ENCODE measurements at places on chromosomes 6 and 20.

DNA sequence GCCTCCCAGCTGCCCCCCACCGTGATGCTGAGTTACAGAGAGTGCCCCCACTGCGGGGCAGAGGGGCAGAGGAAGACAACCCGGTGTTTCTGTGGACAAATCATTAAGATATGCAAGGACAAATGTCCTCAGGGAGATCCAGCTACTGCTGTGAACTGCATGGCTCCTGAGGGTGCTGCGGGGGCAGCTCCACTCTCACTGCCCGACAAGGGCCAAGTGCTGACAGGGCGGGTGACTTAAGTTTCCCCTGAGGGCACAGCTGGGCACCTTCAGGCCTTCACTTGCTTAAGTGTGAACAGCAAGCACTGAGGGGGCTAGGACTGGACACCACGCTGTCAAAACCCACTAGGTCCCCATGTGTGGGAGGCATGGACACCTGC is 26.2 kb upstream of the TCFL5 start:
- DNase-seq: peak; percentile 42

DNA sequence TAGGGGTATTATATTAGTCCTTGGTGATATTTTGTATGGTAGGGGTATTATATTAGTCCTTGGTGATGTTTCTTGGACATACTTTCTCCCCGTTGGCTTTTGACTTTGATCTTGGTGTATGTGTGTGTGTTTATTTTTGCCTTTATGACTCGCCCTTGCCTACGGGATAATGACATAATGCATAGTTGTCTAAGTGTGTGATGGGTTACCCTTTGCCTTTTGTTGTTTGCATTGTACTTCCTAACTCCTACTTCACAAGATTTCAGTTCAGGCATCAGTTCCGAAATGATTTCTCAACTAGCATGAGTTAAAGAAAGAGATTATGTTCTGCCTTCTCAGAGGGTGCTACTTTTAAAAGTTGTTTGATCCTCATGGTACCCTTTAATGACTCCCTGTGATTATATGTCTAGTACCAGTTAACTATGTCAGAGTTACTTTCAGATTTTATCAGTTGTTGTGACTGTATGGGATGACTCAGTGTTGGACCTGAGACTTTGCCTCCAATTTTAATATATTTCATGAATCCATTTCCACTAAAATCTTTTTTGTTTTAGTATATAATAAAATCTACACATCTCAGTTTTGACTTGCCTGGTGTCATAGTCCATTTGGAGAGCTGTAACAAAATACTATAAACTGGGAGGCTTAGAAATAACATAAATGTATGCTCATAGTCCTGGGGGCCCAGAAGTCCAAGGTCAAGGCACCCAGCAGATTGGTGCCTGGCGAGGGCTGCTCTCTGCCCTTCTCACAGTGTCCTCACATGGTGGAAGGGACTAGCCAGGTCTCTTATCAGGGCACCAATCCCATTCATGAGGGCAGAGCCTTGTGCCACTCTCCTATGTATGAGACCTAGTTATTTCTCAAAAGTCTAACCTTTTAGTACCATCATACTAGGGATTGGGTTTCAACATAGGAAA is 34.1 kb downstream of the CDYL start:
- DNase-seq: no peak

- no peak for DNase-seq
These were observed 28.7 kb upstream of the CLDN20 start for GRCh38 chr6:155235087-155235486.

DNA sequence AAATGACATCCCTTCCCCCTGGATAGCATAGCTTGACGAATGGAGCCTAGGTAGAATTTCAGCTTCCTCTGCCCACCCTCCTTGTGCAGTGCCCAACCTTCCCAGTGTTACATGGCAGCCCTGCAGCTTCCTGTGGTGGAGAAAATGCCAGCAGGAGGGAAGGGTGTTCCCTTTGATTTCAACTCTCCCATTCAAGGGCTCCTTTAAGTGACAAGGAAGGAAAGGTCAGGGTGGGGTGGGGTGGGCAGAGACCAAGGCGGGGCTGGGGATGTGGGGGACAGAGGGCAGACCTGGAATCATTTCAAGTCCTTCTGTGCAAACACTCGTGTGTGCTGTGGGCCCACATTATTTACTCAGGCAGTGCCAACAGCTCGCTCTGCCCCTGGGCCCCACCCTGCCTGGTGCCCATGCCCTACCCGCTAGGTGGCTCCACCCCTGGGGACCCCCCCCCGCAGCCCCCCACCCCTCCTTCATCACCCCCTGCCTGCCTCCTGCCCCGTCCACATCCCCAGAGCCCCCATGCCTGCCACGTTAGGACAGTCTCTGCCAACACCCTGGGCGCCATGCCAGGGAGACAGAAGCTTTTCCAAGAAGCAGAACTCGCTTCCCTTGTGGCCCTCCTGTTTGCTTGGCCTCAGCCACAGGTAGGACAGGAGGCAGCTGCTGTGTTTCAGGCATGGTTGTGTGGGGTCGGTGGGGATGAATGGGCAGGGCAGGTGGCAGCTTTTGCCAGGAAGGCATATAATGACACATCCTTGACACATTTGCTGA is 9.4 kb downstream of the SPDEF start:
- peak; percentile 72 for DNase-seq

DNA sequence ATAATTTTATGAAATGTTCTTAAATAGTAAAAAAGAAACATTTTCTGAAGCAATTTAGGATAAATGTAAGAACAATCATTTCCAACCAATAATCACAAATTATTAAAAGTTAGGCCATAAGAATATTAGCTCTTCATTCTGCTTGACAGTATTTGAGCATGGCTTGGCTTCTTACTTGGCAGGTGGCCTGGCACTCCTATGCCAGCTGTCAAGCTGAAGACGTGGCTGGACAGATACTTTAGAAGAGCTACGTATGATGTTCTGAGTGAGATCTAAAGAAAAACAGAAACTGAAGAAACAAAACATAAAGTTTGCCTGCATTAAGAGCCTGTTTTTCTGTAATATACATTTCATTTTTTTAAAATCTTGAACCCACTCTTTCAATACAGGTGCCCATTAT is 438.9 kb downstream of the GRIK2 start:
- DNase-seq: peak; percentile 3

DNA sequence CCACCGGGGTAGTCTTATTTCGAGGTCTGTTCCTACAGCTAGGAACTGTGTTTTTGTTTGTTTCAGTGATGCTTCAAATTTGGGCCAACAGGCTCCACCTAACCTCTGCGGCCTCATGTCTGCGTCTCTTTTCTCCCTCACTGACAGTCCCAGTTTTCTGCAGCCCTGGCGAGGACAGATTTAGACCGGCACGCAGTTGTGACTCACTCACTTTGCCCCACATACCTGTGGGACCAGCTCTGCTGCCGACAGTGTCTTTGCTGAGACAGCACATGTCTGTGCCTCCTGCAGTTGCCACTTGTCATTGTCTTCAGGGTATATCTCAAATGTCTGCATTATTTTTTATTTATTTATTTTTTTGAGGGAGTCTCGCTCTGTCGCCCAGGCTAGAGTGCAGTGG is 29.2 kb downstream of the OSBPL2 start:
- DNase-seq: no peak
